ENCODE measurements at places on chromosomes 16 and 17.
A peak's percentile ranks its signal among the peaks of the same experiment; 100 is the strongest.

GRCh38 chr17:28521311-28522085 is 15.3 kb downstream of the FOXN1 start:
- no peak for DNase-seq

DNA sequence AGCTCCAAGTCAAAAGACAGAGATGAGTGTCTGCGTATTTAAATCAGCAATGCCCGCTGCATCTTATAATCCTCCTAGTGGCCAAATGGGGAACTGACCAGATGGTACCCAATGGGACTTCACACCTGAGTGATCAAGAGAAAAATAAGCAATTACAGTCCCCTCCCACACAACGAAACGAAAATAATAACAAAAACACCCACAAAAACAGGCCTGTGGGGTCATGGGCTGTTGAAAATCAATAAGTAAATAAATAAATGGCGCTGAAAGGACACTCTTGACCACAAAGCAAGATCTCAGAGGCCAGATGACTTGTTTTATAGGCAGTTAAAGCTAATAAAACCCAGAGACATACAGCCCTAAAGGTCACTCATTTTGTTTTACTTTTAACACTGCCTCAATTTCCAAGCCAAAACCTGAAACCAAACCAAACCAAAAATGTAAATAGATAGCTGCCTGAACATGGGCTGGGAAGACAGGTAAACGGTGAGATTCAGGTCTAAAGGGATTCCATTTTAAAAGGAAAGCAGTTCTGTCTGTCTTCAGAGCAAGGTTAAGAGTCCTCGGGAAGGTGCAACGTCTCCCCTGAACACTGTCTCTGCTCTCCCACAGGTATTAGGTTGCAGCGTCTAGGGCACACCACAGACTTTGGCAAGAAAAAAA is 1.3 kb downstream of the ZNF821 start:
- DNase-seq: peak; percentile 62

- DNase-seq: no peak
Observed at GRCh38 chr16:25018972-25019617, 3.9 kb upstream of the ARHGAP17 start.

DNA sequence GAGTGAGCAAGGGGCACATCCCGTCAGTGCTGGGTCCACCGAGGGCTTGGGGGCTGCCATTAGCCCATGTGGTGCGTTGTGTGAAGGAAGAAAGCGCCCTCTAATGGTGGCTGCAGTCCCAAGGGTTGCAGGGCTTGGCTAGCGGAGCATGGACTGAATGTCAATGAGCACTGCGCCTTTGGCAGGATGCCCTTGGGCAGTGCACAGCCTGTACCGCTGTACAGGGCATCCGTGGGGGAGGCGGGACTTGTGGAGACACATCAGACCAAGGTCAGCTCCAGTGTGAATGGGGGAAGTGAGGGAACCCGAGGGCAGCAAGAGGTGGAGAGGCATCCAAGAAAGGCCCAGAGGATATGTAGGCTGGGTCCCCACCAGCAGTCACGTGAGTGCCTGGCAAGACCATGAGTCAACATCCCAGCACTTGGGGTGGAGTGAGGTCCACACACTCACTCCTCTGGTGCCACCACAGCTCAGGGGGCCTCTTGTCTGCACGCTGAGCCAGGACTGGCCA is 75.5 kb upstream of the MED9 start:
- peak; percentile 11 for DNase-seq

- DNase-seq: no peak
Observed at GRCh38 chr16:74064120-74064735, 232.4 kb upstream of the PSMD7 start.

DNA sequence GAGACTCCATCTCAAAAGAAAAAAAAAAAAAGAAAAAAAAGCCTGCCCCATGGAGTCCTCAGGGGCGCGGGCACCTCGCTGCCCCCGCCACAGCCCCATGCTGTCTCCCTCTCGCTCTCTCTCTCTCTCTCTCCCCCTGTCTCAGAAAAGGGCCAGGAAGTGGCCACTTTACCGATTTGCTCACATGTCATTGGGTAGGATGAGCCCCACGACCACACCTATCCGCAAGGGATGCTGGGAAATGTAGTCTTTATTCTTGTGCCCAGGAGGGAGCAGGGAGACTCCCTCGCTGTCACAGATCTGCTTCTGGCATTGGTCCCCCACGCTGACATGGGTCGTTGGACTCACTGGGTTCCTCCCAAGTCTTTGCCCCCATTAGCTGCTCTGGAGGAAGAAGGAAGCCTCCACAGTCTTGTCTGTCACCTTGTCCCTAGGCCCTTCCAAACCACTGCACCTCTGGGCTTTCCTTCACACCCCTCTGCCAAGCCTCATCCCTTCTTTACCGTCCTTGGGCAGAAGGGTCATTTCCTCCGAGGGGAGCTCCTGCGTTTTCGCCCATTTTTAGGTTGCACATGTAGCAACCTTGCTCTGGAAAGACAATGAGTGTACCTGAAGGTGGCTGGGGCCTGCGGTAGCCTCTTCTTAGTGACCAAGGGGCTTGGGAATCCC is 6.9 kb upstream of the GJD3 start:
- DNase-seq: no peak

- DNase-seq: no peak
Observed at GRCh38 chr16:14050291-14051027, 20.7 kb upstream of the MRTFB start.

- DNase-seq: no peak
Observed at GRCh38 chr17:35368081-35368830, 5.2 kb downstream of the SLFN11 start.

DNA sequence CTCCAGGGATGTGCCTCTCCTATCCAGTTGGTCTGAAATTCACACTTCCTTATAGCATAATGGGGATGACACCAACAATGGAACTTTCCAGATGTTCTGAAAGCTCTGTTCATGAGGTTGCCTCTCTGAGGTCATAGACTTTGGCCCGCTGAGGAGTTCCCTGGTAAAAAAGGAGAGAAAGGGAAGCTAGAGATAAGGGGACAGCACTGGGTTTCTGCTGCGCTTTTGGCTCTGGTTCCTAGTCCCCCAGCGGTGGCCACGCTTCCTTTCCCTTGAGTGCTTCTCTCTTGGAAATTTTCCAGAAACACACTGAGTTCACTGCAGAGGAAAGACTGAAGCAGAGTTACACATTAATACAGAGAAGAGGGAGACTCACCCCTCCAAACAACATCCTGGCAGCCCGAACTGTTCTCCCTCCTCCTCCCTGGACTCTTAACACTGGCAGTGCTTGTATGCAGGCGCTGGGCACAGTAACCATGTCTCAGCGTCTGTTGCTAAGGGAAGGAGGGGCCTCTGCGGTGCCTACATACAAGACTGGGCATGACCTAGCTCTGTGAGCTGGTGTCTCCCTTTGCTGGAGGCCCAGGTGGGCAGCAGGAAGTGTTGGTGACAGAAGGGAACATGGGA is at the start of gene DNAH3:
Gene DNAH3 (minus strand): TSS at position 472 of the 627 bp plus-strand sequence. CDS start 527 bp downstream, outside the sequence.
- no peak for DNase-seq

GRCh38 chr17:41678411-41678906 is 10.2 kb upstream of the EIF1 start:
- no peak for DNase-seq

- no peak for DNase-seq
Observed at GRCh38 chr17:79671085-79671694, 59.6 kb upstream of the ENPP7 start.

GRCh38 chr17:79438058-79438457 is 172.8 kb downstream of the RBFOX3 start:
- DNase-seq: no peak

GRCh38 chr16:48054881-48055601 is 100.8 kb downstream of the ABCC12 start:
- DNase-seq: peak; percentile 28

GRCh38 chr17:63335831-63336230 is 110.3 kb downstream of the CYB561 start:
- no peak for DNase-seq

DNA sequence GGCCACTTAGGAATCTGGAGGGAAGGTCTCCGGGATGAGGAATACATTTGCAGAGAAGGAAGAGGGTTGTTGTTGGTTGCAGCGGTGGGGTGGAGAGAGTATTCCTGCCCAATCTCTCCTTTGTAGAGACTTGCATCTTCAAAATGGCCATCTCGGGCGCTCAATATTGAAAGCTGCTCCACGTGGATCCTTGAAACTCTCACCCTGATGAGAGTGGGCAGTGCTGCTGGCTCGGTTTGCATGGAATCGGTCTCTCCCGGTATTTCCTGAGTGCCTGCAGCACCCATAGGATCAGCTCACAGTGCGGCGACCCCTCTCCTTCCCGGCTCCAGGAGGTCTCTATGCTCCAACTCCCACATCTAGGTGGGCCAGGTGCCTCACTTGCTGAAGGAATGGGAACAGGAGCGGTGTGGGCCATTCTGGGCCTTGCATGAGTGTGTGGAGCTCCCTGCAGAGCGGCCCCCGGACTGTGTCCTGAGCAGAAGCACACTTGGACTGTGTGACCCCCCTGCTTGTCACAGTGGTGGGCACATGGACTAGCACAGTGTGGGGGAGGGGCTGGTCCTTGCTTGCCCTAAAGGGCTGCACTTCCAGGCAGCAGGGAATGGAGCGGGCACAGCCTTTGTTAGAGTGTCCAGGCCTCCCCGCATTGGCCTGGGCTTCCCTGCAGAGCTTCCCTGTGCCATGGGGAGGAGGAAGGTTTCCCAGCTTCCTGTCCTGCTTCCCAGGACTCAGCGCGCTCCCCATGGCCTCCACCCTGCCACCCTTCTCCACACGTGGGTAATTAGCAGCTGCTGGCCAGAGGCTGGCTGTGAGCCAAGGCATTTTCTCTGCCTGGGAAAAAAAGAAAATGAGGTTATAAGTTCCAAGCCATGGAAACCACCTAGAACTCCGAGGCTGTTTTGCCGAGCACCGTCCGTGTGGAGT is 139.3 kb downstream of the IRF8 start:
- DNase-seq: no peak

DNA sequence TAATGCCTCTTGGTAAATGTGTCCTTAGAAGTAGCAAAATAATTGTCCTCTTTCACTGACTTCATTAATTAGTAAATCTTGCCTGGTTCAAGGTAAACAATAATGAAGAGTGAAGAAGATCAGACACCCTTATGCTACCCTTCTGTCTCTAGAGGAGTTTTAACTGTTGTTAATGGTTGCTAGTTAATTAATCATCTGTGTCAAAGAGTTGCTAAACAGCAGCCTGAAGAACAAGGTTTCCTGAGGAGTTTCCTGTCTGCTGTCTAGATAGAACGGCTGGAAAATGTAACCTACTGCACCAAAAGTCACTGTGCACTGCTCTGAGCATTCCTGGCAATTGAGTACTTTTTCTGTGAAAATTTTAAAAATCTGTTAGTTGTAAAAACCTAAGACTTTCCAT is 131.3 kb downstream of the NLK start:
- no peak for DNase-seq

DNA sequence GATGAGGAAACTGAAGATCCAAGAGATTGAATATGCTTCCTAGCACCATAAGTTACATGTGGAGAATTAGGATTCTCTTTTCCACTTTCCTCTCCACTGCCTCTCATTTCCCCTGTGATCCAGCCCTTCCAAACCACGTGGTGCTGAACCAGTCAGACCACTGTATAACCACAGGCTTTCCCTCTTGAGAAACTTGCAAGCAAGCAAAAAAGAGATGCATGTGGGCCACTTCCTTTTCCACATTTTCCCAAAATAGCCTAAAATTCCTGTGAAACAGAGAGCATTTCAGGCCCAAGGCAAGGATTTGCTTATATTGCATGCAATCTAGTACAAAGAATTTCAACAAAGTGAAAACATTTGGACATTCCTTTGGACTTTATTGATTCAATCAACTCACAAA is 59.3 kb upstream of the KSR1 start:
- DNase-seq: no peak

- peak; percentile 62 for DNase-seq
Observed at GRCh38 chr16:67562918-67563707, 787 bp downstream of the CTCF start.

DNA sequence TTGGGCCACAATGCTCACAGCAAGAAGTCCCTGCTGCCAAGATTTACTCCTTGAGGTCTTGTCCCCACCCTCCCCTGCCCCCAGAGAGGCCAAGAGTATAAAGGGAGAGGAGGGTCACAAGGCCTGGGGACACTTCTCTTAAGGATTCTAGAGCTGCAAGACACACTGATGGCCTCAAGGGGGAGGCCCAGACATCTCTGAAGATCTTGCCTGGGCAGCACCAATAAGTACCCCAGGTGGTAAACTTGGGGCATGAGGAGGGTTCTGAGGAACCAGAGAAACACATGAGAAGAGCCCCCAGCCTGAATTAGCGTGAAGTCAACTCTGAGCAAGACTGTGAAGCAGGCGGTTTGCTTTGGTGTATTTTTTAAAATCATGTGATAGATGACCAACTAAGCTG is 26.8 kb upstream of the MTMR4 start:
- no peak for DNase-seq

DNA sequence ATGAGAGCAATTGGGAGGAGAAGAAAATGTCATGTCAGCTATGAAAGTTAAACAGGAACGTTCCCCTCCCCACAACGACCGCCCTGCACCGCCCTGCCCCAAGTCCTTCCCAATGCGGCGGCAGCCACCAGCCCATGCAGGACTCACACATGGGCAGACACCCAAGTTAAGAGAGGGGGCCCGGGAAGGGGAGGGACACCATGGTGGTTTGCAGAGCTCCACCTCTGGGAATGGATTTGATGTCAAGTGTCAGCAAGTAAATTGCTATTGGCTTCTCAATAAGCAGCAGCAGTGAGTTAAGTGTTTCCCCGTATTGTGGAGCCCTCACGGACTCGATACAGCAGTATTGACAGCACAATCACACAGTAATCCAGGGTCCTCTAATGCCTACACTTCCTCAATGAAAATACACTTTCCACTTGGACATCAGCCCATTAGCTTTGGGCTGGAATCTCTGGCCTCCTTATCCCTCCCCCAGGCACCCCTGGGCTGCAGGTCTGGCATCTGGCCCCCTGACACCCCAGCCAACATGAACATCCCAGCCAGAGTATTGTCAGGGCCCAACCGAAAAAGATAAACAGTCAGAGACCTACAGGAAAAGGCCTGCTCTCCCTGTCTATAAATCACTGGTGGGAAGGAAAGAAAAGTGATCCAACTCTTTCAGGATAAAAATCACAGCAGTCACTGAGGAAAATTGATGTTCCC is 22.6 kb downstream of the ZFHX3 start:
- DNase-seq: no peak

- no peak for DNase-seq
Observed at GRCh38 chr17:40958086-40958953, 8.4 kb downstream of the KRT39 start.

DNA sequence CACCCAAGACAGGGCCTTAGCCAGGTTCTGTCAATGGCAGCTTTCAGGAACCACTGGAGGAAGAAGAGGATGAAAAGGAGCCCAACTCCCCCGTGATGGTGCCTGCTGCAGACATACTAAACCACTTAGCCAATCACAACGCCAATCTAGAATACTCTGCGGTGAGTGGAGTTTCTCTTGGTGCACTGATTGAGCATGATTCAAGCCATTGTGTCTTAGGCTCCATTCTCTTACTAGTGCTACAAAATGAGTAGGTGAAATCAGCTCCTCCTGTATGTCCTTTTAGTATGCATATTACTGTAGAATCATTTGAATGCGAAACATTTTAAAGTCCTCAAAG is 1.4 kb downstream of the SETD6 start:
- DNase-seq: no peak
